ENCODE measurements at places on chromosomes 5 and 9. TPM values are rescaled to one million over a fixed set of nuclear protein-coding genes. Genes with fewer than 3 reads are reported as not detected.

The IL9 gene
- total RNA-seq: not detected

The TMC1 gene
- 0.28 TPM for total RNA-seq

The MCIDAS gene
- not detected for total RNA-seq

The C9orf50 gene
- not detected for total RNA-seq

The C8G gene
- total RNA-seq: not detected

The ECM2 gene
- total RNA-seq: 0.65 TPM

The GPX3 gene
- 1.2 TPM for total RNA-seq
